ENCODE measurements at places on chromosomes 16 and 17.

DNA sequence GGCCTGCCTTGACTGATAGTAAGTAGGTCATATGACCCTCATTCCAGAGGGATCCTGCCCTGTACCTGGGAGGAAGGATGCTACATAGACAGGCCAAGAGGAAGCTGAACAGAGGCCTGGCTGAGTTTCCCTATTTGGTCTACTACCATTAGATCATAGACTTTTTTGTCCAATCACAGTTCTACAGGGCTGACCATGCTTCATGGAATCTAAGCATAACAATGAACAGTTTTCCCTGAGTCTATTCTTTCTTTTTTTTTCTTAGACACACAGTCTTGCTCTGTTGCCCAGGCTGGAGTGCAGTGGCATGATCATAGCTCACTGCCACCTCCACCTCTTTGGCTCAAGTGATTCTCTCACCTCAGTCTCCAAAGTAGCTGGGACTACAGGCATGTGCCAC, 3.9 kb downstream of the GPR179 start:
- peak; percentile 74 for DNase-seq

DNA sequence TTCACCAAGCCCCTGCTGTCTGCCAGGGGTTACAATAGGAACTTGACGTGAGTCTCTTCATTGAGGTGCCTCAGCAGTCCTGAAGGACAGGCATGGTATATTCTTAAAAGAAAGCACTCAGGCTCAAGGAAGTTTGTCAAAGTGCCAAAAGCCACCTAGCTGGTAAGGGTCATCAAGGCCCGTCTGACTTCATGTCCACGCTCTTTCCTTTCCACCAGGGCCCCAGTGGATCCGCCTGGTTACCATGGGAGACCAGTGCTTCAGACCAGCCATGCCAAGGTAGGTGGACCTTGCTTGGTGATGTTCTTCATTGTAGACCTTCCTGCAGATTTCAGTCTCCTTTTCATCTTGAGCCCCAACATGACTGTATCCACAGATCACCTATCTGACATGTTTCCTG, 27.6 kb upstream of the CCL1 start:
- no peak for DNase-seq

DNA sequence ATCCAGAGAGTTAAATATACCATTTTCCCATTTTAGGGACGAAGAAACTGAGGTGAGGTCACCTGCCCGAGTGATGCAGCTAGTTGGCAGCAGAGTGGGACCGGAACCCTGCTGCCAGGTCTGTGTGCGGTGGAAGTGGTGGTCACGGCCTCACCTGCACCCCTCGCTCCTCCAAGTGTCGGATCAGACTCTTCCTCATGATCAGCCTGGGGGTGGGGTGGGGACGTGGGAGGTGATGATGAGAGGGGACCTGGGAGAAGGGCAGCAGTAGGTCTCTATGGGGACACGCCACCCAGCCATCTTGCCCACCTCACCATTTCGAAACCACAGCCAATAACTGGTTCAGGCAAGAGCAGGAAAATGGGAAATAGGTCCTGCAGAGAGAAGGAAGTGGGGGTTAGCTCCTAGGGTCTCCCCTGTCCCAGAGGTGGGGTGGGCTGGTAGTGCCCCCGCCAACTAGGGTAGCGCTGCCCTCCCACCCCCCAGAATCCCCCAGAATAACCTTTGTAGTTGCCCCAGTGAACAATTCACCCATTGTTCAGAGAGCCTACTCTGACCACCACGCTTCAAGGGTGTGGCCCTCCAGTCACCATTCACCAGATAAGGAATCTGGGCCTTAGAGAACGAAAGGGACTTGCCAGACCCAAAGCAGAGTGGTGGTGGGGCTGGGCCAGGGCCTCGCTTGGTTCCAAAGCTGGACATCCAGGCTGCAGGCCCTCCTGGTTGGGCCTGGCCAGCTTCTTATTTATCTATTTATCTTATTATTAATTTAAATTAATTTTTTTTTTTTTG, 5.1 kb downstream of the GDPD3 start:
- DNase-seq = no peak

- DNase-seq = no peak
Measured at GRCh38 chr16:86777381-86777946, 199.1 kb downstream of the FOXL1 start.

- DNase-seq = no peak
Measured at GRCh38 chr17:44759086-44759915, 513 bp downstream of the ADAM11 start.

GRCh38 chr17:3659541-3660111, 8.8 kb downstream of the TAX1BP3 start:
- peak; percentile 66 for DNase-seq

DNA sequence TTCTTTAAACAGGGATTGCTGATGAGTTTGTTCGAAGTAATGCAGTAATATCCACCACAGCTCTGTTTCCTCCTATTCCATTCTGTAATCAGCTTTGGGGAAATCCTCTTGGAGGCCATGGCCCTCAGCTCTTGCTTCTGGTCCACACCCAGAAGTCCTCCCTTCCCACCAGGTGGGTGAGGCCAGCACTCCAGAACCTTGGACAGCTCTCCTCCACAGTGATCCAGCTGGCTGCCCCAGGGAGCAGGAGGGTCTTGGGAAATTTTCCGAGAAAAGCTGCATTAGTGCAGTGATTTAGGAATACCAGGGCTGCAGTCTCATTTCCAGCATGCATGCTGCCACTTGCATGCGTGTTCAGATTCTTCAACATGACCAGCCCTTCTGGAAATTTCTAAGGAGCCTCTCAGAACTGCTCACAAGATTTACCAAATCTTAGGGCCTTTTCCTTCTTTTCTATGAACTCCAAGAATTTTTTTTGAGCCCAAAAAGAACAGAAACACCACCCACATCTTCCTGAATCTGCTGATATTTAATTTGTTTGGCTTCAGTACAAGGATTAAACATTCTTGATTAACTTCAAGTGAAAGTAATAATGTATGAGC, 4.2 kb downstream of the SMPD3 start:
- peak; percentile 21 for DNase-seq

DNA sequence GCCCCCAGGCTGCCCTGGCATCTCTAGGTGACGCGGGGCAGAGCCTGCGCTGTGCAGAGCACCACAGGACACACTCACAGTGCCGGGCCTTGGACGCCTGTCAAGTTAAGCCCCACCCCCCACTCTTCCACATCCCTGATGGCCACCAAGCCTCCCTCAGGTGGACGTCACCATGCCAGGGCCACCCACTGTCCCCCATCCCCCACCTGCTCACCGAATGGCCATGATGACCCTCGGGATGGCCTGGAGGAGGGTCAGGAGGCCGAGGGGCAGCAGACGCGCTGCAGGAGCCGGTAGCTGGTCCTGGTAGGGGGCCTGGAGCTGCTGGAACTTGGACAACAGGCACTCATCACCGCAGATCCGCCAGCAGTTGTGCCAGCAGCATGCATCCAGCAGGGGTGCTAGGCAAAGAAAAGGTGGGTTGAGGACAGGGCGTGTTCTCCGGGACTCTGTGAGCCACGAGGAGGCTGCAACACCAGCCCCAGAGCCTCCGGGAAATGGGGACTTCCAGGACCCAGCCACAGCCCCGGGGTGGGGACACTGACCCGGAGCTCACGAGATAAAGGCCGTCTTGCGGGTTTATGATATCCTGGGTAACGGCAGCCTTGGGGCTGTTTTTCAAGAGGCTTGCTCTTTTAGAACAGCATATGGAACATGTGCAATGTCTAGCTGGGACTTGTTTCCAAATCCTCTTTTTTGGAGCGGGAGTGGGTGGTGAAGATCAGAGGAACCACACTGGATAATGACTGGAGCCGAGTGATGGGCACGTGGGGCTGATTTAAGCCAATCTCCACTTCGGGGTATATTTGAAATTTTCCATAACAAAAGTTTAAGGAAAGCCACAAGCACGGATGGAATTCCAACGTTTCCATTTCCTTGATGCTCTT, 11.4 kb downstream of the C16orf95 start:
- DNase-seq = no peak

- peak; percentile 4 for DNase-seq
Measured at GRCh38 chr16:73056921-73057290, 9.0 kb upstream of the ZFHX3 start.

- DNase-seq = peak; percentile 1
Measured at GRCh38 chr17:12107905-12108304, 87.2 kb downstream of the MAP2K4 start.

DNA sequence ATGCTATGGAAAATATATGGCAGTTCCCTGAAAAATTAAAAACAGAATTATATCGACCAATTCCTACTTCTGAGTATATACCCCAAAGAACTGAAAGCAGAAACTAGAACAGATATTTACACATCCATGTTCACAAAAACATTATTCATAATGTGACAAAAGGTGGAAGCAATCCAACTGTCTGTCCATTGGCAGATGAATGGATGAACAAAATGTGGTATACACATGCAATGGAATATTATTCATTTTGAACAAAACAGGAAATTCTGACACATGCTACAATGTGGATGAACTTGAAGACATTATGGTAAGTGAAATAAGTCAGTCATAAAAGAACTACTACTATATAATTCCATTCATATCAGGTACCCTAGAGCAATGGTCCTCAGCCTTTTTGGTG, 263.5 kb upstream of the AXIN2 start:
- no peak for DNase-seq

GRCh38 chr16:15618392-15618791, 24.6 kb downstream of the MARF1 start:
- peak; percentile 90 for DNase-seq

DNA sequence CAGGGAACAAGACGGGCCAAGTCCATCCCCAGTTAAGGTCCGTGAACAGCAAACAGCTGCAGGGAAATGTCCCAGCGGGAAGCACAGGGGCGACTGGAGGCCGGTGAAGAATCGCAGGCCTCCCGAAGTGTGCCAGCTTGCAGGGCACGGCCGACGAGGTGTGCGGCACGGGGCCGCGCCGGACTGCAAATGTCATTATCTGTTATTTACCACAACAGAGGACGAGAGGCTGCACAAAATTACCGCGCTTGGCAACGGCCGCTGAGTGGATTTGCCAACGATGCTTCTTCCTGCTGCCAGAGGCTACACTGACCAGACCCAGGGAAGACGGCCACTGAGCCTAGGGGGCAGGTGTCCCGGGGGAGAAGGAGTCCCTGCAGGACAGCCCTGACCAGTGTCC, 53.1 kb downstream of the RPH3AL start:
- no peak for DNase-seq

- no peak for DNase-seq
Measured at GRCh38 chr17:28777178-28777577, 33.4 kb downstream of the TRAF4 start.

GRCh38 chr16:35598696-35599332, 2139.4 kb downstream of the TP53TG3F start:
- DNase-seq = peak; percentile 80

DNA sequence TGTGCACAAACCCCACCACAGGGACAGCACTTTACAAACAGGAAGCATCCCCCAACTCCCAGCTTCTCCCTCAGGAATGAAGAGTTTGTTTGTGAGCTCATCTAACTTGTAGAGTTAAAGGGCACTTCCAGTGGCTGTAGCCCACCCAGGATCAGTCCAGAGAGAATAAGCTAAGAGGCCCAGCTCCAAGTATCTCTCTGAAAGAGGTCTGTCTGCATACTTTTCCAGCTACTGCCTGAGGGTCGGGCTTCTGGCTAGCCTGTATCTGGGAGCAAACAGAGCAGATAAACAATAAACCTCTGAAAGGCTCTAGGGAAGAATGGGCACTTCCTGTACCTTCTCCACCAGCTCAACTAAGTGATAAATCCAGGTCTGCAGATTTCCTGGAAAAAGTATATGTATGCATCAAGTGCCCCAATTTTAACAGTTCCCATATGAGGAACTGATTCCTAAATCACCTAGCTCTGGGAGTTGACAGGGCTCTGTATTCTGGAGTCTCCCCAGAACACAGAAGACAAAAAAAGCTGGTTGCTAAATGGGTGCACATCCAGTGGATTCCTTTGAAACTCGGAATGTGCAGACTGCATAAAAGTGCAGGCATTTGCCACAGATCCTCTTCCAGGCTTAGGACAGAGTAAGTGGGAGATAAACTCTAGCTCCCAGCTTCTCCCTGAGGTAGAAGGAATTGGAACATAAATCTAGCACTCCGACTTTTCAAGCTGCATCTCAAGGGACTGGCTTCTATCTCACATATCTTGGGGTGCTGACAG, 37.1 kb upstream of the MYLK3 start:
- no peak for DNase-seq

GRCh38 chr16:80744856-80745255, 59.5 kb downstream of the CDYL2 start:
- no peak for DNase-seq

GRCh38 chr16:51565184-51565583, 414.1 kb upstream of the SALL1 start:
- no peak for DNase-seq

GRCh38 chr16:82715833-82716232, 89.1 kb downstream of the CDH13 start:
- DNase-seq = no peak
